ENCODE measurements at places on chromosomes 11 and 22. TPM values are rescaled to one million over a fixed set of nuclear protein-coding genes. Genes with fewer than 3 reads are reported as not detected.

Gene KRTAP5-8
- not detected for total RNA-seq

Gene SLC22A6
- total RNA-seq: not detected

Gene CABP4
- not detected for total RNA-seq

Gene TMPRSS13
- total RNA-seq: not detected

Gene OR4A16
- total RNA-seq: not detected

Gene MS4A7
- not detected for total RNA-seq

Gene CCDC116
- not detected for total RNA-seq

Gene NRIP3
- 28.1 TPM for total RNA-seq

Gene QSER1
- 25.8 TPM for total RNA-seq

Gene DDIAS
- total RNA-seq: 30.1 TPM

Gene KCNJ5
- 0.46 TPM for total RNA-seq

Gene SLC7A4
- total RNA-seq: not detected

Gene NUP50
- total RNA-seq: 45.7 TPM

Gene LRRC55
- total RNA-seq: not detected

Gene OR4D5
- total RNA-seq: not detected

Gene LMO2
- total RNA-seq: 0.98 TPM

Gene XNDC1N
- total RNA-seq: 1.4 TPM

Gene OR8D2
- not detected for total RNA-seq

Gene RAB38
- total RNA-seq: not detected

DNA sequence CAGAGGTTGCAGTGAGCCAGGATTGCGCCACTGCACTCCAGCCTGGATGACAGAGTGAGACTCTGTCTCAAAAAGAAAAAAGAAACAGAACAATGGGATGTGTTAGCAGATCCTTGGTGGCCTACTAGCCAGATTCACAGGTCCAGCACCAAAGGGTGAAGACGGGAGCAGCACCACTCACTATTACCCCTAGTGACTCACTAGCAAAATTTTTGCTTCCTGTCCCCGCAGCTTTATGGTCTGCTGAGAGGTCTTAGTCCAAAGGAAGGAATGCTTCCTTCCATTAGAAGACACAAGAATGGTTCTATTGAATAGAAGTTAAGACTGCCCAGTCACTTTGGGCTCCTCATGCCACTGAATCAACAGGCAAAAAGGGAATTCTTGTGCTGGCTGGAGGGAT lies 35.9 kb upstream of the NUP50 start:
- peak; percentile 20 for DNase-seq

GRCh38 chr11:73965076-73965763 lies 14.4 kb downstream of the DNAJB13 start:
- DNase-seq: no peak

DNA sequence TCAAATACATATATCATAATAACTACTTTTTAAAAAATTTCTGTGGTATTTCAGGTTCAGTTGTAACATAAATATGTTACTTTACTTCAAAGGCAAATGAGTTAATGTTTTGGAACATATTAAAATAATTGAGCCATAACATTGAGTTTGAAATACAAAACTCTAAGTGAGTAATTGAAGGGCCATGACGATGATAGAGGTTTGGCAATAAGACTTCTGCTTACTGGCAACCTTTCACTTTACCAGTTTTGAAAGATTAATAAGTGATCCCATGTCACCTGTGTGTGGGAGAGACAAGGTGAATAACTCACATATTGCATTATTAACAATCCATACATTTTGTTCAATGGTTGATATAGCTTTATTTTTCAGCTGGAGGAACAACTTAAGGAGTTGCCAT lies 144.4 kb downstream of the GRIA4 start:
- no peak for DNase-seq

GRCh38 chr11:127620671-127621070 lies 620.1 kb upstream of the KIRREL3 start:
- peak; percentile 2 for DNase-seq

GRCh38 chr11:122102426-122102825 lies 13.6 kb downstream of the BLID start:
- no peak for DNase-seq

- no peak for DNase-seq
Measured at GRCh38 chr22:45897736-45898135, 79.2 kb downstream of the WNT7B start.

DNA sequence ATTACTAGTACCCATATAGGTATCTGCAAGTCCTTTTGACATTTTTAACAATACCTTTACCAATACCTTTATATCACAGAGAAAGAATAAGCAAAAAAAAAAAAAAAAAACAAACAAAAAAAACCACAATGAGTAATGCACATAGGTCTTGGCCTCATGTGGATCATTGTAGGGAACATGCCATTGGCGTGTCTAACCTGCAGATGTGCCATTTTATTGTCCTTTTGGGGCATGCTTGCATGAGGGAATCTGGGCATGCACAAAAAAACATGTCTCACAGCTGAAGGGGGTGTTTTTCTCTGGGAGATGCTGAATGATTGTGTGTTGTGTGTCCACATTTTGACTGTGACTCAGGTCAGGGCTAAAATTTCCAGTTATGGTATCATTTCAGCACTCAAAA lies 361.6 kb downstream of the GUCY1A2 start:
- DNase-seq: no peak

DNA sequence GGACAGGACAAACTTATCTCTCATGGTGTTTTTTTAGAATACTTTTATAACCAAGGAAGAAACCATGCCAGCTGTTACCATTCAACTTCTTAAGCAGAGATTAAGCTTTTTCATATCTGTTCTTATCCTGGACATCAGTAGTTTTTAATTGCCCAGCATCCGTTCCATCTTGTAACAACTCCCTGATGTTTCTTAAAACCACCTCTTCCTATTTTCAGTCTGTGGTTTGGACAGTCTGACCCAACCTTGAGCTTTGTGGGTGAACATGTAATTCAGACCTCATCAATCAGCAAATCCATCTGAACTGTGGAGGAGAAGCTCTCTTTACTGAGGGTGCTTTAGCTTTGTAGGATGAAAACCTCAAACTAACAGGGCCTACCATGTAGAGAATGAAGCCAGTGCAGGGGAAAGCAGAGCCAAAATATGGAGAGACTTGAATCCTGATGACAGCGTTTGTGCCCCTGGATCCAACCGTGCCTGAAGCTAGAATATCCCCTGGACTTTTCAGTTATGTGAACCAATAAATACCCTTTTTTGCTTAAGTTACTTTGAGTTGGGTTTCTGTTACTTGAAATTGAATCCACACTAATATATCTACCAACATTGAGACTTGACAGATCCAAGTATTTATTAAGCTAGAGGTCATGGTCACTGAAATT lies 9.4 kb downstream of the TUG1 start:
- no peak for DNase-seq

DNA sequence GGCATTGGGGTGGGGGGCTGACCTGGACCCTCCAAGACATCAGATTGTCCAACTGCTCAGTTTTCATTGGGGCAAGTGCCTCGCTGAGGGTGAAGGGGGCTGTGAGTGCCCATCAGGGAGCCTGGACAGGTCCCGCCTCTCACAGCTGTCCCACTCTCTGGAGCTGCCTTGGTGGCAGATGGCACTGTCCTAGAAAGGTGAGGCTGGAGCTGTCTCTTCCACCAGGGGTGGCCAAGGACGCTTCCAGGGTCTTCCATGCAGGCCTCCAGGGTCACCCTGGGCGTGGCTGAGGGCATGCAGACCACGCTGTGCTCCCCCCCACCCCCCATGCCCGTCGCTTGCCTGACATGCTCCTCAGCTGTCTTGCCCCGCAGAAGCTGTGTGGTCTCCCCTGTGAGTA lies 53.5 kb upstream of the CCDC188 start:
- DNase-seq: no peak

GRCh38 chr11:72535194-72535547 lies 100.8 kb upstream of the CLPB start:
- no peak for DNase-seq

- no peak for DNase-seq
Measured at GRCh38 chr22:42758931-42759629, 38.4 kb upstream of the A4GALT start.

DNA sequence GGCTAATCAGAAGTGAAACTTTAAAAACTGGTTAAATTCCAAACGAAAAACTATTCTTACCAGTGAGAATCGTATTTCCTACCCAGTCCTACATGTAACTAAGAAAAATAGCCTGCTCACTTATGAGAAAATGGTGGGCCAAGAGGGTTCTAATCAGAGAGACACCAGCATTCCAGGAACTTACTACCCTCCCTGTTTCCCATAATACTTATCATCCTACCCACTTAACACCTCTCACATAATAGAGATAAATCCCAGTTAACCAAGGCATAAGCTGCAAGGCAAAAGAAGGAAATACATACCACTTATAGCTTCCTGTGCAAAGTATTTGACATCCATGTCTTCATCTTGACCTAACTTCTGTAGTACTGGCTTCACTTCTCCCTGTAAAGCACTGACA lies 24.4 kb downstream of the PPP2R1B start:
- DNase-seq: no peak

GRCh38 chr22:18032455-18033101 lies 8.2 kb upstream of the MICAL3 start:
- peak; percentile 86 for DNase-seq

DNA sequence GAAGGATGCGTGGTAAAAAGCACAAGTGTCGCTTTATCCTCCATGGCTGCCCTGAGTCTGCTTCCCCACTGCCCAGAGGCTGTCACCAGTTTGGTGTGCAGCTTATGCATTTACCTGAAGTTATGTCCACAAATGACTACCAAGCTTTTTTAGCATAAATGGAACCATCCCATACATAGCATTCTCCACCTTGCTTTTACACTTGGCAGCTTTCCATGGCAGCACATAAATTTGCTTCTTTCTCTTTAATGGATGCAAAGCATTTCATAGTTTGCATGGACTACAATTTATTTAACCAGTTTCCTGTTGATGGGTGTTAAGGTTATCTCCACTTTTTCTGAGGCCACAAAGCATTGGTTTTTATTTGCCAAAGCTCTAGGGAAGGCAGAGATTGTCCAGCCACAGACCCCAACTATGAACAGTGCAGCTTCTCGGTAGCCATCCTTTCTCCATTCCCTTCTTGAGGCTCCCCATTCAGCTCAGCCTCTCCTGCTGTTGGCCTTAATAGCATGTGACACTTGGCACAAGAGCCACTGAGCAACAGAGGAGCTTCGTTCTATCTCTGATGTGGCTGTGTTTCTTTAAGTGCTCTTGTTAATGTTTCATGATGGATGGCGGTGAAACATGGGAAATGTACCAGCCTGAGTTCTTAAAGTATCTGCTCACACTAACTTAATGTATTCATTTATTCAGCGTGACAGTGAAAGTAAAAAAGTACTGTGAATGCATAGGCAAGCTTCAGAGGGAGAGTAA lies 59.8 kb upstream of the NAV2 start:
- no peak for DNase-seq

- no peak for DNase-seq
Measured at GRCh38 chr11:38648604-38649003, 2050.6 kb upstream of the RAG2 start.

DNA sequence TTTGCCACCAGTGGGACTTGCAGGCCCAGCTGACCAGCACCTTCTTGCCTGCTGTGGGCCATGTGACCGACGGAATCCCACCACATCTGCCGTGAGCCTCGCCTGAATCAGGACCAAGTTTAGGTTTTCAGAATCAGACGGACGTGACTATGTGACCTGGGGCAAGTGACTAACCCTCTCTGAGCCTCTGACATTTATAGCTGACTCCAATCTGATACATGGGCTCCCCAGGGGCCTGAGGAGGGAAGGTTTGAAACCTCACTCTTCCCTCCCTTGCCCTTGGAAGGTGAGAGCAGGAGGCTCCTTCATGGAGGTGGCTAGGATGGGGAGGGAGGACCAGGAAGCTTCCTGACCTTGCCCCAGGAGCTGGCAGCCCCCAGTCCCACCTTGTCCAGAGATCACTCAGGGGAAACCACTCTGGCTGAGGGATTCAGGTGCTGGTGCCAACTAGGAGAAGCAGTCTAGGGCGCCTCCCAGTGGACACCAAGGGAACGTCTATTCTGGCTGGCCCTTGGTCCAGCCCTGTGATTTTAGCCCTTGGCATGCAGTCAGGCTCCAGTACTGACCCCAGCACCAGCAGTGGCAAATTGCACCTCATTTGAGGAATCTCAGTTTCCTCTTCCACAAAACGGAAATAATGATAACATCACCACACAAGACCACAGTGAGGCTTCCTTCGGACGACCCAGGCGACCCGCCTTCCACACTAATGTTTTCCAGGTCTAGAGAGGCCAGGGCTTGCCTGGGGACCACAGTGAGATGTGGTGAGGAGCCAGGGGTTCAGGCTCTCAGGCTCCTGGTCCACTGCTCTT lies 47.2 kb upstream of the SYT7 start:
- peak; percentile 75 for DNase-seq

DNA sequence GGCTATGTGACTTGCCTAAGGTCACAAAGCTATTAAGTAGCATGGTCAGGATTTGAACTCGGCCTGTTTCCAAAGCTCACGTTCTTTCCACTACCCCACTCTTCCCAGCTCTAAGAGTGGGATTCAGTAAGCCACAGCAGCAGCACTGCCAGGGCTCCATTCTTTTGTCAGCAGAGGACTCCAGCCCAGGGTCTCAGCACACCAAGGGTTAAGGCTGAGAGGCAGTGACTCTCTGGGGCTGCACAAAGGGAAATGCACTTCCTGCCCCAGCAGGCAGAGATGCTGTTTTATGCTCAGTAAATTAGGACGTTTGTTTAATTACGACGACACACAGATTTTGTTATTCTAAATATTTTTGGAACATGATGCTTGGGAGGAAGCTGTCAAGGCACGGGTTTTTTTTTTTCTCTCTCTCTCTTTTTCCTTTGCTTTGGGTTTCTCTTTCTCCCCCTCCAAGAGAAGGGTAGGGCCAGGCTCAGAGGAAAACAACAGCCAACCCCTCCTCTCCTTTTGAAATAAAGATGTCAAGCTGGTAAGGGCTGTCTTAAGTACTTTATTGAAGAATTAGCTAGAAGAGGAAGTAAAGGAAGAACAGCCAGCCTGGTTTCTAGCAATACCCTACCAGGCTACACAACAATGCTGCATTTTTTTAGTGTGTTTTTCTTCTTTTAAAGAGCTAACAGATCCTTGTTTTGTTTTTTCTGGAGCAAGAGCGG lies 2.8 kb downstream of the MYH9 start:
- DNase-seq: no peak

GRCh38 chr11:119567688-119568582 lies 145.0 kb upstream of the THY1 start:
- peak; percentile 40 for DNase-seq

DNA sequence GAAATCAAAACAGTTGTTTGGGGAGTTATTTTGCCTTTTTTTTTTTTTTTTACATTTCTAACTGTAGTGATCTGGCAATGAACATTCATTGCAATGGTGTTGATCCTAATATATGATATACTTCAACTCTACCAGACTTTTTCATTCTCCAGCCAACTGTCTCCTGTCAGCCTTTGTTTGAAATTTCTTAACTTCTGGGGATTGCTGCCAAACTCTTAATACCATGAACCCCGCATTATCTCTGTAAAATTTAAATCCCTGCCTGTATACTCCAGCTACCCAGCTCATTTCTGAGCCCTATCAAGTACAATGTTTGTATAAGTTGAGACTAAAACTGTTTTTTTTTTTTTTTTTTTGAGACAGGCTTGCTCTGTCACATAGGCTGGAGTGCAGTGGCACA lies 280.7 kb downstream of the TTC28 start:
- DNase-seq: no peak

- no peak for DNase-seq
Measured at GRCh38 chr11:128757886-128758612, 64.2 kb downstream of the FLI1 start.

GRCh38 chr11:2102132-2102882 lies 36.9 kb downstream of the IGF2 start:
- DNase-seq: no peak
